Activated T-cell treated with anti-CD3 and anti-CD28 coated beads, Interleukin-2, amount 50 U/mL, for 72 hours (primary cell): ENCODE measurements at places on chromosomes 12 and 14.

DNA sequence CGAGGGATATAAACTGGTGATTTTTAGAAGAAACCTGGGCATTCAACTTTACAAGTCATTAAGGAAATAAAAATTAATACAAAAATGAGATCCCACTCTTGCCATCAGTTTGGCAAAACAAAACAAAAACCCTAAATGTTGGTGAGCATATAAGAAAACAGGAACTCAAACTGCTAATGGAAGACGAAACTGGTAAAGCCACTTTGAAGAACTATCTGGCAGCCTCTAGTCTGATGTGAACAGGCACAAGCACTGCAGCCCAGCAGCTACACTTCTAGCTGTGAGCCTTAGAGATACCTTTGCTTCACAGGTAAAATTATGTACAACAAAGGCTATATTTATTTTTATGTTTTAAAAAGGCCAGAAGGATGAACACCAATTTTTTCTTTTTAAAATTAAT lies 459.6 kb downstream of the ZFP36L1 start:
- DNase-seq: no peak

DNA sequence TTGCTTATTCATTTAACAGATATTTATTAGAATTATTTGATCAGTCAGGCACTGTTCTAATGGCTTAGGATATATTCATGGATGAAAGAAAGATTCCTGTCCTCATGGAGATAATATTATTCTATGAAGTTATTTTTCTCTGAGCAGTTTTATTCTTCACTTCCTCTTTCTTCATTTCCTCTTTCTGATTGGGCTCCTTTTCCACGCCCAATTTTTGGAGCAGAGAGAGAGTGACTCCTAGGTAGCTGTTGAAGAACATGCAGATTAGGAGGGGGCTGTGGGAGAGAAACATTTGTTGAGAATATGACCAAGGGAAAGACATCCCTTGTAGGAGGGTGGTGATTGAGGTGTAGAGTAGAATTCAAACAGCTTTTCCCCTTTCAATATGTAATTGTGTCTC lies 6.0 kb upstream of the YARS2 start:
- no peak for DNase-seq

- DNase-seq: no peak
Observed at GRCh38 chr12:70645494-70646317, 8.5 kb upstream of the PTPRB start.

DNA sequence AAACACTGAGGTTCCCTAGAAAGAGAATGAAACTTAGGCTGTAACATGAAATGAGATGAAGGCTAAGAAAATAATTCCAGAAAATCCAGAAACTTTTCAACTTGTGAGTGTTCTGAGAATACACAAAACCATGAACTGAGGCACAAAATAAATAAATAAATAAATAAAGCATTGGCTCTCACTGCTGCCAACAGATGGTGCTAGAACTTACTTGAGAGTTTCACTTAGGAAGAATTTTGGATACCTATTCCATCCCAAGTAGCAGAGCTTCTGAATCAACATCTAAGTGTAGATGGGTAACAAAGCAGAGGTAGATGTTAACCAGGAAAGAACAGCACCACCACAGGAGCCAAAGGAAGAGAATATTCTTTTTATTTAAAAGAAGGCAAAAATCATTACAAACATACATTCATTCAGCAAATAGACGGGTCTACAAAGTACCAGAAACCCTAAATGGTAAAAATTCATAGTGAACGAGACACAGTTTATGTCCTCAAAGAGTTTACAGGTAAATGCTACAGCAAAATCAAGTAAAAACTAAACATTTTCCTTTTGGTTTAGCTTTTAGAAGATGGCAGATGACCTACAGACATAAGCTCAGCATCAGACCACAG lies 16.7 kb downstream of the EPS8 start:
- no peak for DNase-seq

DNA sequence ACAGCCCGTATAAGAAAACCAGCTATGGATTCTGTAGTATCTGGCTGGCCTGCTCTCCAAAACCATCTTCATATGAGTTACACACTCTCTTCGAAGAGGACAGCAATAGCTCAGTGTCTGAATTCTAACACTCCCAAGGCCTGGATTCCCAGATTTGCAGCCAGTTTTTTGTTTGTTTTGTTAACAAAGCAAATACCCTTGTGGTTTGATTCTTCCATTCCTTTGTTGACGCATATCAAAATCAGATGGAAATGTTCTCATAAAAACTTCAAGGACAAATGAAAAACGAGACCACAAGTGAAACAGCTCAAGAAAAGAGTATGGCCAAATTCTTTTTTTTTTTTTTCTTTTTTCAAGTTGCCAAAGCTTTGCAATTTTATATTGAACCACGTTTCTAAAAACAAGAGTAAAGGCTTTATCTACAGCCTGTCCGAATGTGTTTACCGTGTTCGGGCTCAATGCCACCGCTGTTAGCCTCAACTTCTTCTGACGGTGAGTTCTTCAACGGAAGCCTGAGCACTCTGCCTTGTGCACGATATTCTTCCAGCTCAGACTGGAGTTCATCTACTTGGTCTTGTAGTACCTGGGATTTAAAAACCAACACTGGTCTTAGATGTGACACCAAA lies 67.5 kb downstream of the NIN start:
- DNase-seq: no peak

- DNase-seq: no peak
Observed at GRCh38 chr12:124286414-124286813, 8.5 kb upstream of the RFLNA start.

- DNase-seq: no peak
Observed at GRCh38 chr14:86604561-86604960, 1074.6 kb downstream of the FLRT2 start.

- DNase-seq: no peak
Observed at GRCh38 chr12:9327320-9327719, 119.1 kb upstream of the PZP start.

GRCh38 chr12:93460003-93460402 lies 7.3 kb upstream of the MRPL42 start:
- no peak for DNase-seq

DNA sequence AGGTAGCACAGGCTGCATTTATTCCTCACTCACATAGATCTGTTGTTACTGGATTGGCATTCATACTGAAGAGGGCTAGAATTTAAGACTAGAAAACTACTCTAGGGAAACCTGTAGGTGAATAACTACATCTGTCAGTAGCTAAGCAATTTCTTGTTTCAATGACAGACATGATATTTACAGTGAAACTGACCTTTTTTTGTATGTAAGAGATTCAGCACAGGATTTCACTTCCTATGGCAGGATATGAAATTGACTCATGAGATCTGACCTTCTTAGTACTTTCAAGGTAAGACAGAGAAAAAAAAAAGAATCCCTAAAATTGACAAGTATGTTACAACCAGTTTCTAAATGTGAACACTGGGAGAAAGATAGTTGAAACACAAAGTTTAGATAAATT lies 189.8 kb upstream of the SLC16A7 start:
- no peak for DNase-seq

GRCh38 chr12:56903374-56903773 lies 30.8 kb downstream of the SDR9C7 start:
- no peak for DNase-seq

DNA sequence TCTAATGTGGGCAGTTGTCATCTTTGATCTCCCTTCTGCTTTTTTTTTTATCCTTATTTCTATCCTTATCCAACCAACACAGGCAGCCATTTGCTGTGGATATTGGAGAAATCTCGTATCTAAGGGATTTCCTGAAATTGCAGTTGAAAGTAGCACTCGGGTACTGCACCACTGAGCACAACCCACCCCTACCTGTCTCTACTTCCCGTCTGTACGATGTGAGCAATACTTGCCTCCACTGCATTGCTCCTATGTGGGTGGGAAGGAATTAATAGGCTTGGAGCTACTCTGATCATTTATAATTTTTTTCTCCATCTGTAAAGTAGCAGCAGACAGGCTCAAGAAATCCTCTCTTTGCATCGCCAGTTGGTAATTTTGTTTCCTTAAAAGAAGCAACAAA lies 300.4 kb downstream of the SNAPC1 start:
- DNase-seq: no peak

- no peak for DNase-seq
Observed at GRCh38 chr14:29321646-29322045, 555.1 kb downstream of the FOXG1 start.

DNA sequence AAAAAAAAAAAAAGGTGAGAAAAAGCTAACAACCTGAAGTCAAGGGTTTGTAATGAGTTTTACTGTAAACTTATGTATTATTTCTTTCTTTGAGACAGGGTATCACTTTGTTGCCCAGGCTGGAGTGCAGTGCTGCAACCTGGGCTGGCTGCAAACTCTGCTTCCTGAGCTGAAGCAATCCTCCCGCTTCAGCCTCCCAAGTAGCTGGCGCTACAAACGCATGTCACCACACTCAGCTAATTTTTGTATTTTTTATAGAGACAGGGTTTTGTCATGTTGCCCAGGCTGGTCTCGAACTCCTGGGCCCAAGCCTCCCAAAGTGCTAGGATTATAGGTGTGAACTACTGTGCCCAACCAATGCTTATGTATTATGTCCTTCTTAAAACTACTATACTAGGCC lies 9.2 kb downstream of the ATF7 start:
- no peak for DNase-seq

DNA sequence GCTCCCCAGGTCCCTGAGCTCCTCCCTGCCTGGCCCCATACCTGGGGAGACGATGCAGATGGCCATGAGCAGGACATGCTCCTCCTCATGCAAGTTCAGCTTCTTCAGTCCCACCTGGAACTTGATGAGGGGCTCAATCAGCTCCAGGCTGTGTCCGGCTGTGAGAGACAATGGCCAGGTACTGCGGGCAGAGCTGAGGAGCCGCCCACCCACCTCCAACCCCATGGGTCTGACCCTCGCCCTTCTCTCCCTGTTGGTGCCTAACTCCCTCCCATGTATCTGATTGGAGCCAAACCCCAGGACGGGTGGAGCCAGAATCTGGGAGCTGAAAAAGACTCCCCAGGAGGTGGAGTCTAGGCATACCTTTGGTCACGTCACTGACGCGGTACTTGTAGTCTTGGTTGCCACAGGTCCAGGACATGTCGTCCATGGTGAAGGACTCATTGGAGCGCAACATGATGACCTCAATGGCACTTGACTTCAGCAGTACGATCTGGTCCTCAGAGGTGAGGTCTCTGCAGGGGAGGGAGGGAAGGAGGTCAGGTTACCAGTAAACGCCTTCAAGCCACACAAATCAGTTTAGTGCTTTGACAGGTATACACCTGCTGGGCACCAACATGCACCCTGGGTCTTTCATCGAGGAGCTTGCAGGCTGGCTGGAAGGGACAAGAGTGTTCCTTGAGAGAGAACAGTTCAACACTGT lies 26.7 kb upstream of the HDAC7 start:
- no peak for DNase-seq

GRCh38 chr14:20684662-20685456 lies 499 bp downstream of the RNASE4 start:
- no peak for DNase-seq

DNA sequence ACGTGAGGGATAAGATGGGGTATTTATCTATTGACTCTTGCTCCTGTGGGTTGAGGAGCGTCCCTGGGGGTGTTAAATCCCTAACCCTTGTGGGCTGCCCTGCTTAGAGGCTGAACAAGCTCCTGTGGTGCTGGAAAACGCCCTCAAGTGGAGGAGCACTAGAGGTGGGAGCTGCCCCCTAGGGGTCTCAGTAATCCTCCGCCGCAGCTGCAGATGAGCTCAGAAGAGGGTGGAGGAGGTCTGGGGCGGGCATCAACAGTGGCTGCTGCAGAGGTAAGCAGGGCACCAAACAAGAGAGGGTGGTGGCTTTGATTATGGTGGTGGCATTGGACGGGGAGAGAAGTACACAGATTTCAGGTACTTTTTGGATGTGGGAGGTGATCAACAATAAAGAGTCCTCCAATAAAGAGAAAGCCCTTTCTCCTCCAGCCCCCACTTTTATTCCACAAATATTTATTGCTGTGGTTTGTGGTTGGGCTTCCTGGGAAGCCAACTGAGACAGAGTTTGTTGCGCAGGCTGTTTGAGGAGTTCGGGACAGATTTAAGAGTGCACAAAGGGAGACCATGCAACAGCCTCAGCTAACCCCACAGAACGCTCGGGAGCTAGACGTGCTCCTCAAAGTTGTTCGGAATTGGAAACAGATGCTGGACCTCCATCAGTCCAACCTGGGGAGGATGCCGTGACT lies 179.9 kb downstream of the ADCK1 start:
- DNase-seq: no peak

DNA sequence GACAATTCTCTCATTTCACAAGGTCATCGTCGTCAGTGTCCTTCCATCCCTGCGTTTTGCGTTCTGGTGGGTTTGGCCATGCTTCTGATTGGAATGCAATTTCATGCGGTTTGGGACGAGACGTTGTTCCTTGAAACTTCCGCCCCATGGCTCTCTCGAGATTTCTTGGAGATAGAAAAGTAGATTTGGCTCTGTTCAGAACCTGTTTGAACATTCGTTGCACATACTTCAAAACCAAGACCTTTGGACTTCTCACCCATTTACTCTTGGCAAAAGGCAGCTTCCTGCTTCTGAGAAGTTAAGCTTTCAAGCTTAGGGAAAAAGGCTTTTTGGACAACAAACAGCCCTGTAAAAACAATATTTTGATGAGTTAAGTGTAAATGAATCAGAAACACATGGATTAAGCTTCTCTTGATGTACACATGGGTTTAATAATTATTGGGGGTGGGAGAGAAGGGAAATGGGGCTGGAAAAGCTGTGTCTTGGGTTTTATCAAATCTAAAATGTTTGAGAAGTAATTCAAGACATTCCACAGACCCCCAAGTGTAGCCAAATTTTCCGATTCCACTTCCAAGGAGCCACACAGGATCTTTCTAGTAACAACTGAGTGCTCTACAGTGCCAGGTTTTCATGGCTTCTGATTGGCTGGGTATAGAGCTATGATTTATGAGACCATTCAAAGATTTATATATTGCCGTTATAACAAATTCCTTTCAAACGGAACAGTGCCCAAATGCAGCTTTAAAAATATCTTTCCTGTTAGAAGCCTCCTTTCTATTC lies 467.2 kb downstream of the MED13L start:
- DNase-seq: no peak
